Liver (tissue), 10 donors: ENCODE measurements at places on chromosomes 2 and 18. TPM values are rescaled to one million over a fixed set of nuclear protein-coding genes. Genes with fewer than 3 reads are reported as not detected.

GRCh38 chr2:149082735-149083134 lies 44.2 kb downstream of the LYPD6B start:
- no peaks in the 10 kb centered on the region for H3K27me3 ChIP-seq
- no peak overlapping the region for H3K27ac ChIP-seq
- no peaks in the 10 kb centered on the region for H3K36me3 ChIP-seq
- DNase-seq: no peak
- H3K4me1 ChIP-seq: no peaks in the 10 kb centered on the region
- H3K4me3 ChIP-seq: no peak overlapping the region

DNA sequence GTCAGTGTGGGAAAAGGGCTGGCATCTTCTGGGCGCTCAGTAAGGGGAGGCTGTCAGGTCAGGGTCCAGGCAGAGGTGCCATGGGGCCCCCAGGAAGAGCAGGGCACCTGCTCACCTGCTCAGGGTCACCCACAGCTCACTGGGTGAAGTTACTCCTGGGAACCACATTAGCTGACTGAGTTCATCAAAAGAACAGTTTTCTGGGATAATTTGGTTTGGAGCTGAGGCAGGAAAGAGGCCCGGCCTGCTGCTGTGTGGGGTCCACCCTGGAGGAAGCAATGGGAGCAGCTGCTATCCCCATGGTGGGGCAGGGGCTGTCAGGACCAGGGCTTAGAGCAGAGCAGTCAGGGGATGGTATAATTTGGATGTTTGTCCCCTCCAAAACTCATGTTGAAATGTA lies 97.2 kb upstream of the GPC1 start:
- no peaks in the 10 kb centered on the region for H3K4me1 ChIP-seq
- no peaks in the 10 kb centered on the region for H3K27me3 ChIP-seq
- no peak overlapping the region for H3K27ac ChIP-seq
- no peak overlapping the region for H3K4me3 ChIP-seq
- H3K36me3 ChIP-seq: no peaks in the 10 kb centered on the region

- H3K4me1 ChIP-seq: no peaks in the 10 kb centered on the region
- no peaks in the 10 kb centered on the region for H3K27me3 ChIP-seq
- no peaks in the 10 kb centered on the region for H3K36me3 ChIP-seq
- no peak overlapping the region for H3K27ac ChIP-seq
Observed at GRCh38 chr2:112718863-112719370, 1.9 kb upstream of the NT5DC4 start.

DNA sequence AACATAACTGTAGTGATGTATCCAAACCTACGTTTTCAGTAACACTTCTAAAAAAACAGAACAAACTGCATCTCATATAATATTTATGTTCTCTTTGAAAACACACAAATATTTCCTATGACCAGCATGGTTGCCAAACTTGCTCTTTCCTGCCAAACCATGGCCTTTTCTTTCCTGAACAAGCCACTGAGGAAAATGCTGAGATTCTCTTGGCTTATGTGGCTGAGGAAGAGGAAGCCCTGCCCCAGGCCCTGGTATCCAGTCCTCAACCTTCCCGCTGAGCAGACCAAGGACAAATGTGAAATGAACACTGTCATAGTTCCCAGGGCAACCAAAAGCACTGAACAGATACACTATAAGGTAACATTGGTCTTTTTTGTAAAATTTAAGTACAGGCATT lies 35.9 kb upstream of the NARS1 start:
- no peak for DNase-seq
- H3K27ac ChIP-seq: no peak overlapping the region
- H3K36me3 ChIP-seq: peaks cover 7% of the 10 kb centered on the region
- no peaks in the 10 kb centered on the region for H3K27me3 ChIP-seq

DNA sequence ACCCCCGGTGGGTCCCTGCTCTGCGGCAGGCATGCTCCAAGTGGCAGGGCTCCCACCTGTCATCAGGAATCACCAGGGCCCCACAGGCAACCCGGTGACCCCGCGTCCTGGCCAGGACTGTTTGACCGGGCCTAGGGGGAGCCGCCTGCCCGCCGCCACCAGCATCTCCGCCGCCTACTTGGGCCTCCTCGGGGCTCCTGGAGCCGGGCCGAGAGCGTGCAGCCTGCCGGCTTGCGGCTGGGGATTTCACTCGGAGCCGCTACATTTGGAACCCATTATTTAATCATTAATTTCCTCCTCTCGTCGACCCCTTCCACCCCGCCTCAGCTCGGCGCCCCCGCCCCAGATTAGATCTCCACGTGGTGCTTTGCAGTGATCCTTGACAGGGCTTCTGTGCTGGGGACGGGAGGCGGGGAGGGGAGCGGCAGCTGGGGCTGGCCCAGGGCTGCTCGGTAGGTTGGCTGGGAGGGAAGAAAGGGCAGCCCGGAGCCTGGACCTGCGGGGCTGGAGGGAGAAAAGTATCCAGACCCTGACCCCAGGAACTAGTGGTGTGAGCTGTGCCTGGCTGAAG lies 295.4 kb downstream of the CYP26B1 start:
- no peak for DNase-seq
- H3K36me3 ChIP-seq: no peaks in the 10 kb centered on the region
- no peaks in the 10 kb centered on the region for H3K4me1 ChIP-seq
- H3K4me3 ChIP-seq: no peak overlapping the region
- no peaks in the 10 kb centered on the region for H3K27me3 ChIP-seq

CYTIP gene
- total RNA-seq: 5.5 TPM

ETAA1 gene
- 6.4 TPM for total RNA-seq

MYO5B gene
- 23.4 TPM for total RNA-seq
